Muscle of leg (tissue), 16 donors: ENCODE measurements at places on chromosomes 12 and 14.
A peak's percentile ranks its signal among the peaks of the same experiment; 100 is the strongest.

DNA sequence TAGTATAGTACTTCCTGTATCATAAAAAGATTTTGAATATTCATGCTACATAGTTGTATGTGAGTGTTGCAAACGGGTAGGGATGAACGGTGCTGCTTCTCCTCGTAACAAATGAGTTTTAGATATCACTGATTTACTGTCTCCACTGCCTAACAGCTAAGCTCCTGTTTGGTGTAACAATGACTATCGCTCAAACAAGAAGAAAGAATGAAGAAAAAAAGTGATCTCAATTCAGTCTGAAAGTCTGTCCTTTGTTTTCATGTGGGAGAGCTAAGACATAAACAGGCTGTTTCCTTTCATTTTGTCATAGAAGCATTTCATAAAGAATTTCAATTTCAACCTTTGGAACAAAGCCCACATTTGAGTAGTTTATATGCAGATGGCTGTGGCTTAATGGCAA lies 26.1 kb upstream of the RTRAF start:
- peak; percentile 89 for DNase-seq

- DNase-seq: no peak
Measured at GRCh38 chr14:80304125-80304766, 92.9 kb upstream of the DIO2 start.

DNA sequence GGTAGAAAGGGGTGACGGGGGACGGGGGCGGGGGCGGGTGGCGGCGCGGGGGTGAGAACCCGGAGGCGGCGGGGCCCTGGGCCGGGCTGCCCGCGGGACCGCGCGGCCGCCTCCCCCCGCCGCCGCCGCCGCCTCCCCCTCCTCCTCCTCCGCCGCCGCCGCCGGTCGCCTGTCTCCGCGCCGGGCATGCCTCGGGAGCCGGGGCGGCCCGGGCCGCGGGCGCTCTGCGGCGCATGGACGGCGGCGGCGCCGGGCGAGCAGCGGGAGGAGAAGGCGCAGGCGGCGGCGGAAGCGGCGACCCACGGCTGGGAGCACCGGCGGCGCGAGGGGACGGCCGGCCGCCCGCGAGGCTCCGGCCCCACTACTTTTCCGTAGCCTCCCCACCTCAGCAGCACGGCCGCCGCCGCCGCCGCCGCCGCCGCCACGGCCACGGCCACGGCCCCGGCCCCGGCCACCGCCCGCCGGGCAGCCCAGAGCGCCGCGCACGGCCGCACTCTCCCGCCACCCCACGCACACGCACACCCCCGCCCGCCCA lies at the start of gene NPAS3:
TSS of gene NPAS3 (plus strand) at position 161 of the 535 bp plus-strand sequence.
- DNase-seq: no peak

- DNase-seq: no peak
Measured at GRCh38 chr12:106189341-106189740, 50.6 kb upstream of the NUAK1 start.

- no peak for DNase-seq
Measured at GRCh38 chr14:36317650-36318049, 2.8 kb downstream of the MBIP start.

GRCh38 chr12:132404951-132405741 lies 75.8 kb upstream of the GALNT9 start:
- DNase-seq: no peak

- no peak for DNase-seq
Measured at GRCh38 chr12:20205854-20206253, 162.5 kb upstream of the PDE3A start.

DNA sequence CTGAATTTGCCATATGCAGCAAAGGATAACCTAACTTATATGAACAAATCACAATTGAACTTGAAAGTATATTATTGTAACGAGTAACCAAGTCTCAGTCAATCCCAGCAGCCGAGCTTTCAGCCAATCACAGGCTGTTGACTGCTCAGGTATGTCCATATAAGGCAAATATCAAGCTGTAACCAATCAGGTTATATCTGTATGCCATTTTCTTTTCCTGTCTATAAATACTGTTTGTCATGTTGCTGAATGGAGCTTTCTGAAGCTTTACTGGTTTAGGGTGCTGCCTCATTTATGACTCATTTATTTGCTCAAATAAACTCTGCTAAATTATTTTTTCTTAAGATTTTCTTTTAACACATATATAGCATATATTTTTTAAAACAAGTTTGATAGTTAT lies 1059.5 kb downstream of the GALC start:
- DNase-seq: no peak

GRCh38 chr12:31008961-31009840 lies 64.5 kb upstream of the DDX11 start:
- DNase-seq: no peak

DNA sequence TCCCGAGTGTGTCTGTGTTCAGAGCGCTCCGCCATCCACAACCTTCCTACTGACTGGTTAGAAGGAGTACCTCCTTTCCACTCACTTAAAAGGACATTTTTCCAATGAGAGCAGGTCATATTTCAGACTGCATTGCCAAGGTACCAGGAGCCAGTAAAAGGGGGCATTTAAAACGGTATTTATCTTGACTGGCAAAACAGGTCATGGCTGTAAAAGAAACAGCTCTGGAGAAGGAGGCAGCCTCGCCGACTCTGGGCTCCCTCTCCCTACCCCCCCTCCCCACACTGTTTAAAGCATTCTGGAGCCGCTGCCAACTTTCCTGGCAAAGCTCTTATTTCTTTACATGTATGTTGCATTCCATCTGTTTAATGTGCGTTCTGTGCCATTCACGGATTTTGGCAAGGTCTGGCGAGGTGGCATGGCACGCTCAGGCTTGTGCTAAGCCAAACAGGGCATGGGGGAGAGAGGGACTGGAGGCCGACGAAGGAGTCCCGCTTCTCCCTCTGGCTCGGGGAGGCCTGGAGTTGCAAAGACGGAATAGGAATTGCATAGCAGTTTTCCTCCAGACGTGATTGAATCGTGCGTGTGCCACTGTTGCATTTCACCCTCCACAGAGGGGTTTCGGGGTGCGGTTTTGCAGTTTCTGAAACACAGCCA lies 41.2 kb upstream of the MED13L start:
- DNase-seq: peak; percentile 87

GRCh38 chr12:1912580-1913376 lies 5.7 kb downstream of the CACNA2D4 start:
- DNase-seq: no peak

GRCh38 chr12:68905733-68906132 lies 27.2 kb downstream of the CPM start:
- no peak for DNase-seq

GRCh38 chr12:65838330-65838976 lies 14.2 kb downstream of the HMGA2 start:
- no peak for DNase-seq

DNA sequence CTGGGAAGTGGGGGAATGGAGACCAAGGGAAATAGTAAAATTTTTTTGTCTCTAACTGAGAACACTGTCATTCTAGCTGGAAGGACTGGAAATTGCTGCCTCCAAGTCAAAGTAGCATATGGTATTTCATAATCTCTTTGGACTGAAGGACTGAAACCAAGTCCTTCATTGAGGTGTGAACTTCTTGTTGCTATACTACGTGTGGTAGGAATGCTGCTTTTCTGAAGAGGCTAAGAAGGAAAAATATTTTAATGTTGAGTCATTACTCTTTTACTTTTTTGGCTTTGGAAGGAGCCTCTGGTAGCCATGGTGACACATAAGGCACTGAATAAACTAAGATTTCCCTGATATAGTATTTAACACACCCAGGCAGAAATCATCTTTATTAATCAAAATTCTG lies 465.4 kb downstream of the NPAS3 start:
- peak; percentile 82 for DNase-seq

DNA sequence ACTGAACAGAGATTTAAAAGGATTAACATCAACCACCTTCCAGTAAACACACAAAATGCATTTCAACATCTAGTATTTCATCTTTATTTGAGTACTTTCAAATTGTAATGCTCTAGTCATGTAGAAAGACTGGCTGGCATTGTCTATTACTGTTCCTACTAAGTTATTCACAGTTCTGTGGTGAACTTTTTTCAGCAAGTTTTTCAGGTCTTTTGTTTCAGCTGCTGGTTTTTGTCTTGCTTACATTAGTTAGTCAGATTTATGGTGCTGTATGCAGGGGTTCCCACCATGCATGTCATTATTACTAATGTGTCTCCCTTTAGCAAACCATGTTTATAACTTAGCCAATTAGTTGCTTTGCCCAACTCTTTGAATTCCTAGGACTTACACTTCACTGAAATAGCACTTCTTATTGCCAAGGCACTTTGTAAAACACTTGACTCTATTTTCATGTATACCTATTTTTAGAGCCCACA lies 253.4 kb upstream of the KITLG start:
- DNase-seq: no peak

- DNase-seq: no peak
Measured at GRCh38 chr12:56622535-56622934, 7.6 kb downstream of the BAZ2A start.

GRCh38 chr14:98868866-98869265 lies 403.1 kb downstream of the BCL11B start:
- peak; percentile 15 for DNase-seq

DNA sequence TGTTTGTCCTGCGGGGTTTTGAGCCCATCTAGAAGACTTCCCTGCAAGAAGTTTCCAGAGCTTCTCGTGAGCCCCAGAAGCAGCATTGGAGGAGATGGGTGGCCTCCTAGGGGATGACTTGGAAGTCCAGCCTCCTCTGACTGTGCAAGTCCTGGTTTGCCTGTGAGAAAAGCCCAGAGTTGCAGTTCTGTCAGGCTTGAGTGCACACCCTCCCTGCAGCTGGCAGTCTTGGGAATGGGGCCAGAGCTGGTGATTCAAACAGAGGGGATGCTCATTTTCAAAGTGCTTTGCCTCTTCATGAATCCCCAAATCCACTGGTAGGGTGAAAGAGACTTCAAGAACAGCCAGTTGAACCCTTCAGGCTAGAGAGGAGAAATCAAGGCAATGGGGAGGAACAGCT lies 3.9 kb upstream of the PPP1R1A start:
- DNase-seq: no peak

- no peak for DNase-seq
Measured at GRCh38 chr14:104230119-104230815, 91.9 kb downstream of the KIF26A start.

DNA sequence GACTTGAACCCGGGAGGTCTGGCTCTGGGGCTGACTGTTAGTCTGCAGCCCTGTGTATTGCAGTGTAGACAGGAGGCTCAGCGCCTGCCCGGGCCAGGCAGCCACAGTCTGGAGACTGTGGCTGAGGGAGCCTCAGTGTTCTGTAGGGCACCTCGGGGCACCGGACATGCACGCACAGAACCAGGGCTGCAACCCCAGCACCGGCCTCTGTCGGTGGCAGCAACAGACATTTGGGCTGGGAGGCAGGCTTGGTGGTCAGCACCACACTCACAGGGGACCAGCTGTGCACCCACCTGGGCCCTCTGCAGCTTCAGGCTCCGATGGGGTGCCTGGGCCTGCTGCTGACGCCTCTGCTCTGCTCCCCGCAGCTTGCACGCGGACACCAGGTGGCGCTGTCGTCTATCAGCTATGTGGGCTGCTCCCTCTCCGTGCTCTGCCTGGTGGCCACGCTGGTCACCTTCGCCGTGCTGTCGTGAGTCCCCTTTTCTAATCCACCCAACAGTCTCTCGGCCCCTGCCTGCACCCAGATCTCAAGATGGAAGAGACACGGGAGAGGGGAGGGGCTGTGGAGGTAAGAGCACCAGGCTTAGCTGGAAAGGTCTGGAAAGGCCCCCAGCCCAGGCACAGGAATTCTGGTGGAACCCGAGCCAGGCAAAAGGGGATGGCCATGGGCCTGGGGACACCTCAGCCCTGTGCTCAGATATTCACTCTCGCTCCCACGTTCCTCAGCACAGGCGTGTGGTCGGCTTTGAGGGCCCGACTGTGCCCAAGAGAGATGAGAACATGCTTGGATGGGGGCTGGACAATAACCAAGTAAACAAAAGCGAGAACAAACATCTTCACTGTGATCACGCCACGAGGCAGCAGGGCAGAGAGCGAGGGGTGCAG lies 151.0 kb downstream of the ADGRD1 start:
- peak; percentile 84 for DNase-seq

- DNase-seq: peak; percentile 54
Measured at GRCh38 chr14:24428628-24429394, 657 bp downstream of the CBLN3 start.

DNA sequence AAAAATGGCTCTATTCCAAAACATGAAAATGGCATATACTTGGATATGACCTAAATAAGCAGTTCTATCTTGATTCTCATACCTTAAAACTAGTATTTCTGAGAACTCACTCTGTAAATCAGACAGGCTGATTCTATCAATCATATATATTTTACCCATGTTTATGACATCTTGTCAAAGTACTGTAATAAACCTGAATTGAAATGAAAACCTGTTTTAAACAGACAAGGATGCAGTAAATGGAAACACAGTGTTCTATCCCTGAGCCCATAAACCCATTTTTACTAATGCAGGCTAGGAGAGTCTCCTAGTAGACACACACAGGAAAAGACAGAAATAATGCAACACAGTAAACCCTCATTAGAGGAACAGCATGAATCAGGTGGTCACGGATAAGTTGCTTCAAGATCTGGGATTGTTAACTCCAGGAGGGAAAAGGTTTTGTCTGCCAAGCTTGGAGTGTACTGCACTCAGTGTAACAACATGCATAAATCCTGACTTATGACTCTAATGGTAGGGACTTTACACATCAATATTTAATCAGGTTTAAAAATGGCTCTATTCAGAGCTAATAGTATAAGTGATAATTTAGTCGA lies 93.6 kb upstream of the CPNE8 start:
- DNase-seq: no peak

GRCh38 chr12:39443929-39444209 lies 949 bp upstream of the KIF21A start:
- no peak for DNase-seq

DNA sequence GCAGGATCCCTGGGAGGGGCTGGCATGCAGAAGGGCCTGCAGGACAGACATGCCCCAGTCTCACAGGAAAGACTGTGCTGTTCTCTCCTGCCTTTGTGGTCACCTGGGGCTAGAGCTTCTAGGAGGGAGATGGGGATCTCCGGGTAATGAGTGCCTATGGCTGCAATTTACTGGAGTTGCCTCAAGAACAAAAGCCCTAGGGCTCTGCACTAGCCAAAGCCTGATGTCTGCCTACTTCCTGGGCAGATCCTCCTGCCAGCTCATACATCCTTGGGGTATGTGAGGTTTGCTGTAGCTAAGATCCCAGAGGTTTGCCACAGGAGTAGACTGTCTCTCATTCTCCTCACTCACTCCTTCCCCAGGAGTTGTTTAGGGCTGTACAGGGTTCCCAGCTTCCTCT lies 106.9 kb upstream of the PPFIA2 start:
- DNase-seq: no peak
